ENCODE measurements at places on chromosomes 7 and 10. TPM values are rescaled to one million over a fixed set of nuclear protein-coding genes. Genes with fewer than 3 reads are reported as not detected.

Gene PTF1A
- total RNA-seq: not detected

Gene OSBPL3
- 14.2 TPM for total RNA-seq

Gene HOXA4
- total RNA-seq: 0.43 TPM

Gene GTPBP4
- 19.5 TPM for total RNA-seq

Gene MINDY4
- total RNA-seq: 1.6 TPM

Gene TSPAN12
- total RNA-seq: 128 TPM

Gene EBLN1
- not detected for total RNA-seq

Gene TYW1
- 15.0 TPM for total RNA-seq

Gene MNX1
- not detected for total RNA-seq

Gene LRIT2
- total RNA-seq: not detected

Gene PNLIPRP3
- total RNA-seq: not detected

Gene TEX47
- not detected for total RNA-seq

Gene ZNF25
- 6.6 TPM for total RNA-seq

Gene GPR26
- not detected for total RNA-seq

Gene HOGA1
- 0.26 TPM for total RNA-seq

Gene IKZF1
- 0.17 TPM for total RNA-seq

Gene ZNF438
- total RNA-seq: 3.1 TPM

Gene NPY
- total RNA-seq: not detected

Gene FOXI2
- not detected for total RNA-seq

Gene NKX6-2
- not detected for total RNA-seq

Gene LRRC4
- total RNA-seq: 1.4 TPM

Gene FXYD4
- total RNA-seq: not detected

Gene ABCB4
- not detected for total RNA-seq

Gene PLEKHS1
- not detected for total RNA-seq

Gene MUC12
- total RNA-seq: not detected

Gene MRC1
- 201 TPM for total RNA-seq
